ENCODE measurements at places on chromosomes 2 and 18. TPM values are rescaled to one million over a fixed set of nuclear protein-coding genes. Genes with fewer than 3 reads are reported as not detected.

GRCh38 chr2:204272089-204272488, 273.2 kb upstream of the PARD3B start:
- DNase-seq: no peak

GRCh38 chr2:145421841-145422240, 901.9 kb upstream of the ZEB2 start:
- DNase-seq: no peak

- DNase-seq: no peak
Observed at GRCh38 chr2:72689579-72690195, 136.1 kb downstream of the EXOC6B start.

GRCh38 chr2:118223511-118223991, 135.3 kb downstream of the INSIG2 start:
- DNase-seq: no peak

DNA sequence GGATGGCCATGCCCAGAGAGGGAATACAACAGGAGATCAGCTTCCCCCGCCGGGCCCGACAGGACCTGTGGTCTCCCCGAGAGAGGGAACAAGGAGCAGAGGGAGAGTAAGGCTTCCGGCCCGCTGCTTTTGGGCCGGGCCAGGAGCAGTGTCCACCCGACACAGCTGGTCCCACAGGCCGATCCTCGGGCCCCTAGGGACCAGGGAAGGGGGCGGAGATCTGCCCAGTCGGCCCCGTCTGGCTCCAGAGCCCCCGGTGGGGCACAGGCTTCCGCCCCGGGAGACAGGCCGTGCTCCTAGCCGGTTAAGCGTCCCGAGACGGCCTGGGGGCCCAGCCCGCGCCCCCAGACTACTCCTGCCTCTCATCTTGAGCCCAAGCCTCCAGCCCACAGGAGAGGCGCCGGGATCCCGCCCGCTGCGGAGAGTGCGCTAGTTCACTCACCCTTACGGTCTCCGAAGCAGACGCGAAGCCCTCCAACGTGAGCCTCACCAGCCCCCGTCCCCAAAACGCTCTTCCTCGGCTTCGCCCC, at the start of gene MCFD2:
Gene MCFD2 (minus strand): TSS at position 526 of the 530 bp plus-strand sequence. CDS start 6,635 bp downstream, outside the sequence.
- DNase-seq: peak; percentile 57

GRCh38 chr2:86297382-86298147, 39.9 kb downstream of the REEP1 start:
- DNase-seq: no peak

DNA sequence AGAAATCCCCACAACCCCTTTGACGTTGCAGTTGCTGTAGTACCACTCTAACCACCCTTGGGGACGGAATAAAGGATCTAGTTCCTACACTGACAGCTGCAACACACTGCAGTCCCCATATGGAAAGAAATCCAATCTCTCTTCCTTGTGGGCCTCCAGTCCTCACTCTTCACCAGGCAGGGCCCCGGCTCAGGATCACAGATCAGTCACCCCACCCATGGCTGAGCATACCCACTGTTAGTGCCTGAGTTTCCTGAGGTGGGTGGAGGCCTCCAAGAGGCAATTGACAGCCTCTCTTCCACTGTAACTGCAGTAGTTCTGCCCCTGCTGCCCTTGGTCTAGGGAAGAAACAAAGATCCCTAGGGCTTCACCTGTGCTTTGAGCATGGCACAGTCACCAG, 670.0 kb upstream of the CDH2 start:
- DNase-seq: no peak

GRCh38 chr2:84132370-84132769, 326.7 kb downstream of the SUCLG1 start:
- no peak for DNase-seq

DNA sequence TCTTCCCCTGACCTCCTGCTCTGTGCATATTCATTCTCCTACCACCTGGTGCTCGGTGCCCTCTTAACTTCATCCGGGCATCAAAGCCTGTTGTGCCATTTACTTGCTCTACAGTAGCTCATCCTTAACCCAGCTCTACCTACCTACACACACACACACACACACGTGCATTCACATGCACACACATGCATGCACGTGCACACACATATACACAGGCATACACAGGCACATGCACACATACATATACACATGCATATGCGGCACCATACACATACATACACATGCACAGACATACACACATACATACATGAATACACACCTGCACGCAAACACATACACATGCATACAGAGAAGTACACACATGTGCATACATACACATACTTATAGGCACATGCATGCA, 14.5 kb downstream of the MAL start:
- no peak for DNase-seq

DNA sequence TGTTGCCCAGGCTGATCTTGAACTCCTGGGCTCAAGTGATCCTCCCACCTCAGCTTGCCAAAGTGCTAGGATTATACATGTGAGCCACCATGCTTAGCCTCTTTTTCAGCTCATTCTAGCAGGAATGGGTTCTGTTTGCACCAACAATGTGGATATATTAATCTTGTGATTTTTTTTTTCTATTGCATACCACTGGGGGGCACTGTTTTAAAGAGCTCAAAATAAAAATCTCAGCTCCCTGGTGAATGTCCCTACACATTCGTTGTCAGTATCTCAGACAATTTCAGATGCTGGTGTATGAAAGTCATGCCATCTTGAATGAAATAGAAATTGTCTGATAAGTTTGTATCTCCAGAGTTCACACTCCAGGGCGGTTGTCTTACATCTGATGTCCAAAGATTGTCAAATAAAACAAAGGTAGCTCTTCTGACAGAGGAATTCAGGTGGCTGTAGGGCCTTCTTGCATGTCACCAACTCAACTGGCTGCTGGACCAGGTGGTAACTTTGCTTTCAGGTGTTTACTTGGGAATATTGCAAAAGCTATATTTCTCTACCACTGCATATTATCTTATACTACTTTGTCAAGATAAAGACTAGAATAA, 3.1 kb upstream of the MATN3 start:
- no peak for DNase-seq

- no peak for DNase-seq
Observed at GRCh38 chr18:78912336-78912735, 67.3 kb upstream of the SALL3 start.

DNA sequence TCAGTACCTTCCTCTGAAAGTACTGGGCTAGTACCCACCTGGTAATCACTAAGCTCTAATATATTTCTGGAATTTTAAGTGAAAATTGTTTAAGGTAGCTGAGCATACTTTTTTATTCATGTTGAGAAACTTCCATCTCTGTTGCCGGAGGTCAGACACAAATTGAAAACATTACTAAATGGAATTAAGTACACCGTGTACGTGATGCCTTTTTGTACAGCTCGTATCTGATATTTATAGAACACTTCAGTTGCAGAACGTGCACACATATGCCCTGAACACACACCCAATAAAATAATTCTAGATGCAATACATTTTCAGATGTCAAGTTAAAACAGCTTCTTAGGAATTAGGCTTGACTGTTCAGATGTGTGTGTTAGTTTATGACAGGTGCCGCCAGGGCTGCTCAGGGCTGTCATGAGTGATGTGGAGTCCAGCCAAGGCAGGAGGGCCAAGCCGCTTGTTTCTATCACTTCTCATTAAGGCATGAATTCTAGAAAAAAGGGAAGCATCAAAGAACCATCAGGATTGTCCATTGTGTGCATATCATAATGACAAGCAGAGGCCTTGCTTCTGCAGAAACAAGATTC, 80.9 kb upstream of the FOSL2 start:
- no peak for DNase-seq

DNA sequence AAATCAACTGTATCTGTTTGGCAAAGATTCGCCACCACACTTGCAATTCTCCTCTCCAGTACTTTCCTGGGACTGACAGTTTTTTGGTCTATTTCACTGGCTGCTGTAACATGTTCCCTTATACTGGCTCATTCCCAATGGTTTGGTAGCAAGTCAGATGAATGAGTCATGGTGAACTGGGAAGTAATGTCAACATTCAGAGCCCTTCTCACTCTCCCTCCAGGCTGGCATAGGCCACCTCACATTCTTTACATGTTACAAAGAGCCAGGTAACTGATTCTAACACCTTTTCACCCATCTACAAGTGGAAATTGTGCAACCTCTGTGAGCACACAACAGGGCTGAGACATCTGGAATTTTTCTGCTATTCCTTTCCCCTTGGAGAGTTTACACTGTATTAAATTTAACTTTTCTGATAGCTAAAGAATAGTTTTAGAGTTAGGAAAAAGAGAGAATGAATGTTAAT, 111.3 kb upstream of the TLK1 start:
- no peak for DNase-seq

DNA sequence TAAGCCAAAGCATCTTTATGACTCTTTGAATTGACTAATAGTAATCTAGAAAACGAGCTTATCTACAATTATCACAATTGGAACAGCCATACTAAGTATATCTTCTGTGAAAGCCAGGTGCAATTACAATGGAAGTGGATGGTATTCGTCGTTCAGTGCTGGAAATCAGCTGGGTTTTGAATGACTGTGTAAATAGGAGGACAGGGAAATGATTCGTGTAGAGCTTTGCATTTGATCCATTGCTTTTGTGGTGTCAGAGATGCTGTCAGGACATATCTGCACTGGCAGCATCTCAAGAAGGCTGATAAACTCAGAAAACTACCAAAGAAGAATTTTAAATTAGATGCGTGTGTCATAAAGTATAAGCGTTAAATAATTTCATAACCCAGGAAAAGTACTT, 187.1 kb downstream of the ZNF407 start:
- DNase-seq: no peak

GRCh38 chr18:9731380-9731779, 23.3 kb downstream of the RAB31 start:
- no peak for DNase-seq

- no peak for DNase-seq
Observed at GRCh38 chr2:119111115-119111975, 47.2 kb downstream of the C1QL2 start.

- no peak for DNase-seq
Observed at GRCh38 chr18:46915800-46916550, 1.3 kb downstream of the PIAS2 start.

DNA sequence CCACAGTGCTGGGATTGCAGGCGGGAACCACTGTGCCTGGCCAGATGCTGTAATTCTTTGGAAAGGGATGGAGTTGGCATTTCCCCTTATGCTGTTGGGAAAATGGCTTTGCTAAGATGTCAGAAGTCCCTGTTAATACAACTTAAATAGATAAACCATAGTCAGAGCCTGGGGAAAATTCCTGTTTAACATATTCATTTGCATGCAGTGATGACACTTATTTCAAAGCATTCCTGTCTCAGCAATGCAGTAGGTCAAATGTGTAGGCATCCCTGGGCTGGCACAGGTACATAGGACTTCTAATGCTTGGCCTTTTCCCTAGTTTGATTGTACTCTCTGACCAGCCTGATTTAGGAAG, 38.6 kb downstream of the RAMP1 start:
- DNase-seq: no peak

DNA sequence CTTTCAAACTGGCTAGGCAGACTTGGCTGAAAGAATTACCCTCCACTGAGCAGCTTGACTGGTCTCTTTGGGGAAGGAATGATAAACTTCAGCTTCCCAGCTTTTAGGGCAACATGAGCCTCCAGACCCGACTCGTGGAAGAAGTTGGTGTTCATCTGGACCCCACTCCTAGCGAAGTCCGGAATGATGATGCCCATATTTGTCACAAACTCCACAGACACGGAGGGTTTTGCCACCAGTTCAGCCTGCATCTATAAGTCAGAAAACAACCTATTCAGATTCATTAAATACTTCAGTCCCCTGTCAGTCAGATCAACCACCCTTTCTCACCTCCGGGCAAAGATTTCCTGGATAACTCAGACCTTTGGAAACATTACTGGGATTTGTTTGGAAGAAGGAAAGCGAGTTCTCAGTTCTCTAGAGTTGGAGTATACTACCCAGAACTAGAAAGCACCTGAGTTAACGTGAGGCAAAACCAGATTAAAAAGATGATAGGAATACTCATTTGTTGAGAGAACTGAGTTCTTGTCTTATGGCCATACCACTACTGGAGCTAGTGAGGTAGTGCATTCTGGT, 21.0 kb downstream of the APOB start:
- DNase-seq: no peak

- peak; percentile 70 for DNase-seq
Observed at GRCh38 chr2:134245340-134245984, 8.4 kb upstream of the MGAT5 start.

GRCh38 chr2:95719473-95720060, 127.8 kb downstream of the TRIM43 start:
- no peak for DNase-seq

DNA sequence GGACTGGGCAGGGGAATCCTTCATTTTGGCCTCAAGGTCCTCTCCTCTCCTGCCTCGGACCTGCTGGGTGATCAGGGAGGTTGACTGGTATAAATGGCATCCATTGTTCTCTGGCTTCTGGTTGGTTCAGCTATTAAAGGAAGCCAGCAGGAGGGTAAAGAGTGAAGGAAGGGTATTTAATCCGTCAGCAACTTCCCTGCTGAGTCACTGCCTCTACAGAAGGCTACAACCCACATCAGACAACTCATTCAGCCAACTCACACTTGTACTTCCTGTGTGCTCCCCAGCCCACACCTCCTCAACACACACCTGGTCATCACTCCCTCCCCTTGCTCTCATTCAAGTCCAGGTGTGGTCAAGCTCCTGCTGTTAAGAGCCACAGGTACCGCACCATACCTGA, 68.3 kb upstream of the MRPS9 start:
- no peak for DNase-seq

GRCh38 chr18:26556573-26556972, 8.2 kb upstream of the KCTD1 start:
- no peak for DNase-seq

- DNase-seq: no peak
Observed at GRCh38 chr18:39721712-39722111, 2156.1 kb upstream of the CELF4 start.

- DNase-seq: no peak
Observed at GRCh38 chr2:86068136-86068588, 37.5 kb downstream of the POLR1A start.

GRCh38 chr2:179646173-179646769, 215.1 kb downstream of the ZNF385B start:
- DNase-seq: no peak

- no peak for DNase-seq
Observed at GRCh38 chr2:231673348-231673770, 35.0 kb upstream of the PTMA start.

The CACNB4 gene
- 0.20 TPM for total RNA-seq

The KIDINS220 gene
- 17.9 TPM for total RNA-seq

The DNAJC27 gene
- total RNA-seq: 1.9 TPM

The CERKL gene
- not detected for total RNA-seq

The LAMA3 gene
- 1.5 TPM for total RNA-seq

The NCKAP1 gene
- 32.2 TPM for total RNA-seq

The COX7A2L gene
- 38.5 TPM for total RNA-seq

The COL6A3 gene
- 6.2 TPM for total RNA-seq

The CXCR2 gene
- total RNA-seq: 0.45 TPM

The ACADL gene
- 26.8 TPM for total RNA-seq

The RBKS gene
- total RNA-seq: 13.3 TPM

The RFTN2 gene
- 1.1 TPM for total RNA-seq

The CIB4 gene
- not detected for total RNA-seq

The GALNT14 gene
- 0.55 TPM for total RNA-seq

The KCMF1 gene
- total RNA-seq: 39.1 TPM

The CDKL4 gene
- total RNA-seq: not detected

Data from left lobe of liver (tissue), 2 donors.